ENCODE measurements at places on chromosomes 4 and X.

DNA sequence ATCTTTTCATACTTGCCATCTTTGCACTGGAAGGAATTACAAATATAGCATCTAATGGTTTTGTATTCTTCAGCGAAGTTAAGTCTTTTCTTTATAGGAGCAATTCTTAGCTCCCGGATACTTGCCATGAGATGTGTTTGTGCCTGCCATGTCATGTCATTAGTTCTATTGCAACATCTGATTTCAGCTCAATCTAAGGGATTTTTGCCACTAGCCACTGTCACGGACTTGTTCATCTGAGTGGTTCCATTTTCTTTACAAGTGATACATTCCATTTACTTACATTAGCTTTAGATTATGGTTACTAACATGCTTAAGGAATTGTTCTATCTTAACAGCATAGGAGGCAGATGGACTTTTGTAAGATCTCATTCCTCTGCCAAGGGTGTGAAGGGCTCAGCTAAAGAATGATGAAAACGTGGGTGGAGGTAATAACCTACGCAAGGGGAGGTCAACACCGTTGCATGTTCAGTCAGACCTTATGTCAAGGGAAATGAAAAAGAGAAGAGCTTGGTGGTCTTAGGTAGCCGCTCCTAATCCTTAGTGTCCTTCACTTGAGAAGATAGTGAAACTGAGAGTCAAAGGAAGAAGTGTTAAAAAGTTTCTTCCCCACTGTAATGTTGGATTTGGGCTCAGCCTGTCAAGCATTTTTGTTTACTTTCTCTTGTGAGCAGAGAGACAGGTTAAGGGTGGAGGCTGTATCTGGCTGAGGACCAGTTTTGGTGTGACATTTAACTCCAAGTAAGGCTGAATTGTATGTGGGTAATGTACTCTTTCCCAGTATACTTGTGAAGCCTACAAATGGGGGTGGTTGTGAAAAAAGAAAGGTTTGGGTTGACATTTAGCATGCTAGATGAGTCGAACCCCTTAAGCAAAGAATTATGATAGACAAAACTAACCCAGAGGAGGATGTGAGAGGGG lies 3.6 kb upstream of the KLHL2 start:
- DNase-seq, result no peak

GRCh38 chr4:100945789-100946188 lies 401.5 kb downstream of the PPP3CA start:
- DNase-seq, result no peak

DNA sequence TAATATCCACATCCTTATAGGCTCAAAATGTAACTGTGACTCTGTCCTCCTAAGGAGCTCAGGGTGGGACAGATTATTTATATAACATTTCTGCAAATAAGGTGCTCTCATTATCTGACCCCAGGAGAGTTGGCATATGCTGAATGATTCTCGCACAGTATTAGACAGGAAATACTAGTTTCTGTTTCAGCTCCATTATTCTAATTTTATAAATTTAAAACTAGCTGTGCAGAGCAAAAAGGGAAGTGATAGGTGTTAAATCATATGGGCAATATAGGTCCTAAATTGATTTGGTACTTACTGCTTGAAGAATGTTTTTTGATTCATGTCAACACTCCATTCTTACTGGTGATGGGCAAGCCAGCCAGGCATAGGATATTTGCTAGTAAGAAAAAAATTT lies 141.5 kb downstream of the GLRA2 start:
- no peak for DNase-seq

DNA sequence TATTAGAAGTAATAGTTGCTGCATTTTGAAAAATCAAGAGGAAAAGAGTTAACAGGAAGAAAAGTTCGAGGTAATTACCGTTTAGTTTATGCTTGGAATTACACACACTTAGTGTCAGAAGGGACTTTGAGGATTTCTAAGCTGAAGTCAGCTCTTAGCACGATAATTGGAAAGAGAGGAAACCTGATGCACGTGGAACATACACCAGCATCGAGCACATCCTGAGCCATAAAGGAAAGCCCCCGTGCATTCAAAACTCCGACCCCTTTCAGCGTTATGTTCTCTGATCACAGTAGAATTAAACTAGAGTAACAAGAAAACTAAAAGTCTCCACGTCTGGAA lies 400 bp upstream of the PAQR3 start:
- DNase-seq, result no peak

GRCh38 chrX:49171752-49172279 lies at the start of gene PLP2:
Gene PLP2, plus strand, starts transcription at chrX:49171898. Its CDS starts 103 bp downstream, at chrX:49172001.
- peak; percentile 81 for DNase-seq

- DNase-seq, result no peak
Measured at GRCh38 chrX:19649226-19649995, 134.1 kb upstream of the MAP3K15 start.

- peak; percentile 51 for DNase-seq
Measured at GRCh38 chr4:2804973-2805501, 12.2 kb downstream of the SH3BP2 start.

DNA sequence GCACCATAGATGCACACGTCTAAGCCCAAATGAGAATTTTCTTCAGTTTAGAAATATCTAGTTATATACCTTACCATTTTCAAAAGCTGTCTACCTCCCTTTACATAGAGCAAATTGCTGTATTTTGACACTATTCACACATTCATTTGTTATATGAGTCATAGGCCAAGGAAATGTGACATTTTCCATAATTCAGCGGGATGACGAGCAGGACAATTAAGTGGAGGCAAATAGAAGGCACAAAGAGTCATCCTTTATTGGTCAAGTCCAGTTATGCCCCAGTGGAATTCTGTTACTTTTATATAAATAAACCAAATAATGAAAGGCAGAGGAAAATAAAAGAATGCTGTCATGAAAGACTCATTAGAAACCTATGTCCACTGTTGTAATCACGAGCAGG lies 27.9 kb downstream of the FGF13 start:
- DNase-seq, result no peak

DNA sequence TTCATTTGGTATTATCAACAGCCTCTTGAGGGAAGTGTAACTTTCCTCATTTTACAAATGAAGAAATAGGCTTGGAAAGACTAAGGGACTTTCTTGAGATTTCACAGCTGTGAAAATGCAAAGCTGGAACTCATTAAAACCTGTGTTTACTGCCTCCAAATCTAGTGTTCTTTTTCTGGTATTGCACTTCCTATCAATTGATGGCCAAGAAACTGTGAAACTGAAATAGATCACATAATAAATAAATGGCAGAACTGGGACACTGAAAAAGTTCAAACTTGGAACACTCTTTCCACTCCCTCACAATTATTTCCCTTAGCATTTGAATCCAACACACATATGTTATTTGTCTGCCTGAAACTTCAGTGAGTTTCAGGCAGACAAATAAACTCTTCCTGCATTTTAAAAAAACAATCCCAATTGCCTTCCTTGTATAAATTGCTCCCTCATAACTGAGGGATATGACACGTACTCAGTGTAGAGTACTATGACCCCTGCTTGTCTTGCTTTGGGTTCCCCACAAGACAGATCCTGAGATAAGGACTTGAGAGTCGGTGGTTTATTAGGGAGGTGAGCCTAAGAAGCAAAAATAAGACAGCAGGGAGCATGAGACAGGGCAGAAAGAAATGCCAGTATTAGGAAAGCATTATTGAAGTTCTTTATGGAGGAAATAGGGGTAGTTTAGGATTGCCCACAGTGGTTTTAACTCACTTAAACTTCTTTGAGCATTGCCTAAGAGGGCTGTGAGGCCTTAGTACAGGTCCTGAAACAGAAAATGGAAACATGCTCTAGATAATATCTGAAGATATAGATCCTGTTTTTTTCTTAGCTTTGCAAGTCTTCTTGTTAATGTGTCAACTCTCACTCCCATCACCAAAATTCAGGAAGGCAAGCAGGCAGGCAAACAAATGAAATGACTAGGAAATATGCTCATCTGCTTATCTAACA lies 33.9 kb downstream of the RTL3 start:
- DNase-seq, result no peak

GRCh38 chr4:3079694-3080123 lies 5.2 kb downstream of the HTT start:
- no peak for DNase-seq

DNA sequence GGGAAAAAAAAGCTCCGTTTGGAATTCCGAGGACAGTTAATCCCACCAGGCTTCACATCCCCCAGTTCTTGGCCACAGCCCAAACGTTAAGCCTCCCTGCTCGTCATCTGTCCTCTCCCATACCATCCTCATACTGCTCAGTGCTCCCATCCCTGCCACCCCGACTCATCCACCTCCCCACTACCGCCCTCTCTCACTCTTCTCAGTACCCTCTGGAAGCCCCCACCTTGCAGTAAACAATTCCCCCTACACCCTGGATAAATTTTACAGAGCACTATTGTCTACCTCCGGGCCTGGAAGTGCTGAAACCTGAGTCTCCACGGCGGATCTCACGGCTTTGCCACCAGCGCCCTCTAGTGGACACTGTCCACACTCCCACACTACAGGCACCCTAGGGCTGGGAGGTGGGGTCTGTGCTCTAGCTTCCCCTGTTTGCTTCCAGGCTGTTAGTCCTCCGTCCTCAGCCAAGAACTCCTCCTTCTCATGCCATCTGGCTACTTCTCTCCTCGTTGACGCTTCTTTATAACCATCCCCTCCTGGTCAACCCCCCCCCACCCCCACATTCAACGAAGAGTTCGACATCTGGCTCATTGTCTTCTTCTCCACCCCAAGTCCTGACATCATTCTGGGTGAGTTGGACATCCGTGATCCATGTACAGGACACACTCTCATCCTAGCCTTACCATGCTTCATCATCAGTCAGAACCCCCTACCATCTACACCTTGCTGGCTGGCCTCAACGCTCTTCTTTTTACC lies 54.5 kb downstream of the RTL9 start:
- DNase-seq, result peak; percentile 78

DNA sequence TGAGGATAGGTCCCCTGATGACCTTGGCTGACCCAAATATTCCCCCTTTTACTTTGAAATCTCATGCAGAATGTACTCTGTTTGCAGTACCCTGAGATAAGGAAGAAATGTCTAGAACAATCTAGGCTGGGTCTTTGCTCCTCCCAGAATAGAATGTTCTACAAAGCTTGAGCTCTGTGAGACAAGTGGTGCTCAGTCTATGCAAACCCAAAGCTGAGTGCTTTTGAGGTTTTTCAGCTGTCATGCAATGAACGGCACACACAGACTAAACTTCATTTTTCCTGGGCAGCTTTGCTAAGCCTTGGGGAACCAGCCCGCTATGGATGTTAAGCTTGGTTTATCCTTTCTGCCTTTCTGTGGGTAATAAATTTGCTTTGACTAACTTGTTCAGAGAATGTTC lies 513.6 kb downstream of the FAT4 start:
- DNase-seq, result no peak

- DNase-seq, result no peak
Measured at GRCh38 chr4:60745800-60746571, 454.1 kb upstream of the ADGRL3 start.

DNA sequence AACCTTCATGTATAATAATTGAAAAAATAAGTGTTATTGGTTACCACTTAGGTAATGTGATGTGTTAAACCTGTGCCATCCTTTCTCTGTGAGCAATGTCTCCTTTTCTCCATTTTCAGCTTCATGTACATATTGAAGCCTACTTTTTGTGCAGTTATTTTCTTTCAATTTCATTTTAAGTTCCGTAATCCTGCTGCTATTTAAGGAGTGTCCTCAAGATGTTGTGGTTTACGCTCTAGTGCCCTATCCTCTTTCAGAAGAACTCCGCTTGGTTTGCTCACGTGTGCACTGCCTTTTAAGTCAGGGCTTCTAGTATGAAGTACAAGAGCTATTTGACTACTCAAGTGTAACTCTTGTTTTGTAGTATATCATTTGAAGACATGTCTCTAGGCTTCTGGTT lies 2253.2 kb upstream of the TENM3 start:
- no peak for DNase-seq

- DNase-seq, result no peak
Measured at GRCh38 chr4:87406462-87406861, 15.5 kb upstream of the HSD17B11 start.

DNA sequence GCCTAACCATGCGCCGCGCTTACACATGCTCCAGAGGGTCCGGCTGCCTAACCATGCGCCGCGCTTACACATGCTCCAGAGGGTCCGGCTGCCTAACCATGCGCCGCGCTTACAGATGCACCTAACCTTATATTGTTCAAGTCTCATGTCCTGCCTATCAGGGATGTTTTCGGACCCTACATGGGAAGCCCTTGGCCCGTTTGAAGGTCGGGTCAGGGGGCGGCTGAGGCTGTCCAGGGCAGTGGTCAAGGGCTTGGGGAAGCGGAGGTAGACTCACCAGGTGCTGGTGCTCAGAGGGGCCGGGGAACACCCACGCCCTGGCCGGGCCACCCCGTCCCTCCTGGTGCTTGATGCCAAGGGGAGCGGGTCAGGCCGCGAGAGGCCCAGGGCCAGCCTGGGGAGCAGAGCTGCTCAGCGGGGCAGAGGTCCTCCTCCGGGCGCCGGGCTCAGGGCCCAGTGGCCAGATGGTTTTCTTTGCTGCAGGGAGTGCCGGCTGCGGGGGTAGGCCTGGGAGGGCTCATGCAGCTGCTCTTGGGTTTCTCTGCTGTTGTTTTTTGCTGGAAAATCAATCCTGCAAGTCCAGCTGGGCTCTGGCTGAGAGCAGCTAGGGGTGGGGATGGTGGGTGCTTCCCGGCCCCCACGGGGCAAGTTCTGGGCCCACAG lies 35.4 kb upstream of the SPON2 start:
- DNase-seq, result peak; percentile 79

DNA sequence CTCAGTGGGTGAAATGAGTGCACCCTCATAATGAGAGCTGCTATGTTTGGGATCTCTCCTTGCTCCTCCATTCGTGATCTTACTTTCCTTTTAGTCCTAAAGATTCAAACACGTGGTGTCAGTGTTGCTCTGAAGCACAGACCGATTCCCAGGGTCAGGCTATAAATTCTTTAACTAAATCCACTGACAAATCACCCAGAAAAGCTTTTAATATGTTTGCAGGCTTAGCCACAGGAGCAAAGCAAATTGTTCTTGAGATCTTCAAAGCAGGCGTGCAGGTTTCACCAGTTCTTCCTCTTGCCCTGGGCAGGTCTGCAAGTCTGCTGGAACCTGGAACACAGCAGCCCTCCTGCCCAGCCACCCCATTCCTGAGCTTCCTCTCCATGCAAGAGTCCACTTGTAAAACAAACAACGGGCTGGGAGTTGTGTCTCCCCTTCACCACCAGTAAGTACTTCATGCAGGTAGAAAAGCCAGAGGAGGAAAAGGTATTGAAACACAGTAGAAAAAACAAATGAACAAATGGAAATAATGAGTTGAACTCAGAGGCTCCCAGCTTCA lies 70.1 kb upstream of the ENPP6 start:
- no peak for DNase-seq

GRCh38 chr4:54005475-54005874 lies 58.9 kb downstream of the CHIC2 start:
- DNase-seq, result no peak

GRCh38 chr4:29199485-29199884 lies 1520.7 kb upstream of the PCDH7 start:
- DNase-seq, result no peak

DNA sequence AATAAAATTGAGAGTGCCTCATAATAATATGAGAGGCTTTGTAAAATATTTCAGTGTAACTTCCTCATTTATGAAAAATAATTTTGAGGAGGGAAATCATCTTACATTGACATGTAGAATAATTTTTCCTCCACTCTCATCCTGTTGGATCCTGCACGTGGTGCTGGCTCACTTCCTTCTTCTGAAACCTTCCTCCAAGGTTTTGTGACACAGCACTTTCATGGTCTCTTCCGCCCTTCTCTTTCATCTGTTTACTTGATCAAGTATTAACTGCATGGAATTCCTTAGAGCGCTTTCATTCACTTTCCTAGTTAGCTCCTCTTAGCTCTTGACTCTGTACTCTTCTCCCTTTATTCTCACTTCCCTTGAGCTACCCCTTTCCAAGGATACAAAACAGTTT lies 246.5 kb downstream of the RAPGEF2 start:
- DNase-seq, result no peak

GRCh38 chr4:54090404-54090803 lies 9.6 kb upstream of the GSX2 start:
- no peak for DNase-seq

GRCh38 chrX:9312922-9313867 lies 151.7 kb upstream of the TBL1X start:
- DNase-seq, result peak; percentile 75

Measured in right cardiac atrium (tissue), 5 donors.